Cortex of kidney (tissue), 1 donor: ENCODE measurements at places on chromosomes 4 and X.

GRCh38 chr4:20829617-20830357, 129.5 kb downstream of the PACRGL start:
- no peak for DNase-seq

GRCh38 chr4:8205749-8206611, 6.9 kb downstream of the SH3TC1 start:
- no peak for DNase-seq

GRCh38 chr4:86092684-86093083, 267.2 kb downstream of the MAPK10 start:
- DNase-seq = no peak

- no peak for DNase-seq
Observed at GRCh38 chr4:76751612-76752343, 146.2 kb downstream of the SOWAHB start.

DNA sequence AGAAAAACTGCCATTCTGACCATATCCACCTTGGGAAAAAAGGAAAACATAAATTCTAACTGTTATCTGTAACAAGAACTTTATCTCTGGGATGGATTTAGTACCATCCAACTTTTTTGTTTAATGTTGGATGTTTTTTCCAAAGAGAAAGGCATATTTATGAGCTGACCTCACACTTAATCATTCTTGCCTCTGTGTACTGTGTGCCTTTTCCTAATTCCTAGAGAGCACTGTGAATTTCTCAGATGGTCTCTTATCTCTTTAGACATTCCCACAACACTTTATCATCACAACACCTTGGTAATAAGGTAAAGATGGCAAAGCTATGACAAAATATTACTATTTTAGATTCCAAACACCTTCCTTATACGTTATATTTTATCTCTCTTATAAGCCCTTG, 126.2 kb downstream of the COL4A6 start:
- DNase-seq = no peak

GRCh38 chr4:24764345-24764744, 31.0 kb upstream of the SOD3 start:
- DNase-seq = no peak

GRCh38 chr4:109559625-109559982, 442 bp upstream of the MCUB start:
- no peak for DNase-seq
